ENCODE measurements at places on chromosomes 13 and 19. TPM values are rescaled to one million over a fixed set of nuclear protein-coding genes. Genes with fewer than 3 reads are reported as not detected.

DNA sequence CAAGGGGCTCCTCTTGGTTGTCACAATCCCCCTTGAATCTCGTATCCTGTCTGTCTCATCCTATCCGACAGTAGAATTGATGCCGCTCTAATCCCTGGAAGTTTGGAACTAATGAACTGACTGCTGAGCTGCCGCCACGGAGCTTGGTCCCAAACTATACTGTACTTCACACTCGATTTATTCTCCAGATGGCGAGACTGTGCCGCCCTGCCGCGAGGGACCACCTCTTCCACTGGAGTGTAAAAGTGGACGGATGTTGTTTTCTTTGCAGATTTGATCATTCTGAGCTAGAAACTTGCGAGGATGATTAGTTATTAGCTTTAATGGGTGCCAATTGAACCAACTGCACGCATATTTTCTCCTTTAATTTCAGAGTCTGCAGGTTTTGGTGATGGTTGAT, 117.2 kb downstream of the ZIC5 start:
- DNase-seq = no peak

- peak; percentile 54 for DNase-seq
These were observed 2.7 kb downstream of the TNPO2 start for GRCh38 chr19:12720851-12721655.

- no peak for DNase-seq
These were observed 7.0 kb downstream of the SERP2 start for GRCh38 chr13:44380404-44381165.

DNA sequence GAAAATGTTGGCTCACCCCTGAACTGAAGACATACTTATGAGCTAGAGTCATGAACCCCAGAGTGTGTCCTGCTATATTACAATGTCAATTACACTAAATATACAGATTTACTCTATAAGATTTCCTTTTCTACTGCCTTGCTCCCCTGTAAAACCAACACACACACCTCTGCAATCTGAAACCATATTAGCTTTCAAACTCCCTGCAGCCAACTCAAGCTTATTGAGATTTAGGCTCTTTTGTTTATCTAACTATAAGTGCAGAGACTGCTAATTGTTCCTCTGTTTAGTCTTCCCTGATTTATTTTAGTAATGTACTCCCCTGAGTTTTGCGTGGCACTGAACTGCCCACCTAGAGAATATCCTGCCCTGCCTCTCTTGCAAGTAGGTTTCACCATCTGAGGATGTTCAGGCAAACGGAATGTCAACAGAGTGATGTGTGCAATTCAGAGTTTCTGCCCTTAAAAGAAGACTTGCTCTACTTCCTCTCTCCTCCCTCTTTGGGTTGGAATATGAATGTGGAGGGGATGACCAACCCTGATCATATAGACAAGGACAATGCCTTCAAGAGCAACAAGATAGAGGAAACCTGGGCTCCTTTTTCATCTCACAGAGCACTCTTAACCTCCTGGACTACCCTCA, 22.3 kb downstream of the FAM216B start:
- DNase-seq = no peak

GRCh38 chr13:24142886-24143285, 17.6 kb upstream of the SPATA13 start:
- no peak for DNase-seq

- no peak for DNase-seq
These were observed 147.8 kb upstream of the PCDH9 start for GRCh38 chr13:67377919-67378318.

DNA sequence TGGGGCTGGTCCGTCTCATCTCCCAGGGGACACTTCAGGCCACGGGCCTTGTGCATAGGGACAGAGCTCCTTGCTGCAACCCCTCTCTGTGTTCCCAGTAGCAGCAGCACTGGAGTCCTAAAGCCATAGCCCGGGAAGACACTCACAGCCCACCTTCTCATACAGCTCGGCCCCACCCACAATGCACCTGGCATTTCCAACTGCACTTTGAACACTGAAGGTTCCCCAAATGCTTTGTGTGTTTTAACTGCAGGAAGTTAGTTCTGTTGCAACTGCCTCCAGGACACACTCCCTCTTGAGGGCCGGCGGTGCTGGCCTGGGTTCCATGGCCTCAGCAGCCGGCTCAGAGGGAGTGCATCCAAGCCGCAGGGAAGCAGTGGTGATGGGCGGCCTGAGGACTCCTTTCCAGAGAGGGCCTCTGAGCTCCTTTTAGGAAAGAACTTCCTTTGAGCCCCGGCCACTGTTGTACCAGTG, 22.7 kb upstream of the TMEM255B start:
- no peak for DNase-seq

DNA sequence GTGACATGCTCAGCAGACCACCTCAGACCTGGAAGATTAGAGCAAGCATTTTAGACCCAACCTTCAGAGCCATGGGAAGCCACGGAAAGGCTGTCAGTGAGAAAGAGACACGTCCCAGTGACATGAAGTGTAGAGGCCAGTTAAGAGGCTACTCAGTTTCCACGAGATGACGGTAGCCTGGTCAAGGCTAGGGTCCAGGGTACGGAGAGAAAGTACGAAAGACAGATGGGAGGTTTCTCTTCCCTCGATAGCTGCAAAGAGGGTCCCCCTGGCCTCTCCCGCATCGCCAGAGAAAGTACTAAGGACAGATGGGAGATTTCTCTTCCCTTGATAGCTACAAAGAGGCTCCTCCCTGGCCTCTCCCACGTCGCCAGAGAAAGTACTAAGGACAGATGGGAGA, 8.6 kb downstream of the ZSCAN5A start:
- peak; percentile 34 for DNase-seq

GRCh38 chr19:8005534-8006256, at the start of gene ELAVL1:
TSS of gene ELAVL1 (minus strand) at chr19:8005641. CDS start at chr19:7991815, 13,826 bp downstream.
- DNase-seq = peak; percentile 95

- no peak for DNase-seq
These were observed 814.4 kb downstream of the EFNB2 start for GRCh38 chr13:105721016-105721415.

CYP4F8 gene
- not detected for total RNA-seq

FGF22 gene
- 0.58 TPM for total RNA-seq

ARHGEF18 gene
- 14.9 TPM for total RNA-seq

SLAIN1 gene
- total RNA-seq = 0.40 TPM

SLITRK5 gene
- not detected for total RNA-seq

VMAC gene
- total RNA-seq = 2.3 TPM

ZNF570 gene
- total RNA-seq = 0.54 TPM

KHSRP gene
- total RNA-seq = 519 TPM

All from K562 (cell line).